Peyer's patch (tissue), 4 donors: ENCODE measurements at places on chromosomes 3 and 15.
A peak's percentile ranks its signal among the peaks of the same experiment; 100 is the strongest.

GRCh38 chr3:141409940-141410241, 41.6 kb downstream of the ZBTB38 start:
- peaks cover 48% of the 10 kb centered on the region for H3K36me3 ChIP-seq
- H3K4me1 ChIP-seq = no peaks in the 10 kb centered on the region
- no peak for DNase-seq
- H3K27ac ChIP-seq = peak overlapping the region; percentile 82

GRCh38 chr3:58711871-58712270, 45.3 kb upstream of the FAM3D start:
- H3K36me3 ChIP-seq = no peaks in the 10 kb centered on the region
- no peak overlapping the region for H3K4me3 ChIP-seq
- no peaks in the 10 kb centered on the region for H3K4me1 ChIP-seq
- no peak overlapping the region for H3K27ac ChIP-seq

GRCh38 chr3:128112357-128112968, 11.1 kb downstream of the RUVBL1 start:
- H3K4me1 ChIP-seq = no peaks in the 10 kb centered on the region
- H3K4me3 ChIP-seq = no peak overlapping the region
- no peak overlapping the region for H3K27ac ChIP-seq
- DNase-seq = no peak
- no peaks in the 10 kb centered on the region for H3K27me3 ChIP-seq

DNA sequence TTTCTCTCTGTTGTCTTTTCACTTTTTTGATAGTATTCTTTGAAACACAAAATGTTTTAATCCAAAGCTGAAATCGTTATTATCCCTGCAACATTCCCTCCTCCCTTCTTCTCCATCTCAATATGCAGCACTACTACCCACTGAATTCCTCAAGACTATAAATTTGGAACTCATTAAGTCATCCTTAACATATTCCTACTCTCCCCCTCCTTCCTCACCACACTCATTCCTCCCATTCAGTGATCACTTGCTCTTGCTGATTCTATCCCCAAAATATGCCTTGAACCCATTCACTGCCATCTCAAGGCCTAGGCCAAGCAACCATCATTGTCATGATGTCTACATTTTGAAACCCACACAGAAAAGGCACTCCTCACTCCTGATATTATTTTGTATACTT, 2.4 kb upstream of the PIK3R4 start:
- H3K27me3 ChIP-seq = no peaks in the 10 kb centered on the region
- H3K4me3 ChIP-seq = no peak overlapping the region
- peaks cover 13% of the 10 kb centered on the region for H3K4me1 ChIP-seq
- no peak overlapping the region for H3K27ac ChIP-seq
- DNase-seq = no peak

- DNase-seq = no peak
- no peak overlapping the region for H3K27ac ChIP-seq
- no peaks in the 10 kb centered on the region for H3K36me3 ChIP-seq
- H3K4me1 ChIP-seq = no peaks in the 10 kb centered on the region
- no peaks in the 10 kb centered on the region for H3K27me3 ChIP-seq
Measured at GRCh38 chr3:171258316-171258715, 201.9 kb downstream of the TNIK start.

GRCh38 chr3:111721747-111722146, 126.6 kb upstream of the ZBED2 start:
- H3K4me3 ChIP-seq = no peak overlapping the region
- H3K27me3 ChIP-seq = no peaks in the 10 kb centered on the region
- H3K4me1 ChIP-seq = no peaks in the 10 kb centered on the region

DNA sequence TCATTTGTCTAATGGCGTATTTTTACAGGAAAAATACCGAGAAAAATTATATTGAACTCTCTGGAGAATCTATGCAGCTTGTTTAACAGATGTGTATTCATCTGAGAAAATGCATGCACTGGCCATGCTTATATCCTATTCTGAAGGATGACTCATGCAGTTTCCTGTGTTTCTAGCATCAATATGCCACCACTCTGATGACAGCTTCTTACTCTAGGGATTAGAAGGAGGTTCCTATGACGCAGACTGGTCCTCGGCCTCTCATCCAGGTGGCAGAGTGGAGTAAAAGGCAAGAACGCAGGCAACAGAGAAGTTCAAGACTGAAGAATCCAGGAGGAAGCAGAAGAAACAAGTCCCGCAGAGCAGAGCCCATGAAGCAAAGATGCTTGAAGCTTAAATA, 910.0 kb upstream of the ROBO1 start:
- H3K27ac ChIP-seq = no peak overlapping the region
- no peaks in the 10 kb centered on the region for H3K4me1 ChIP-seq
- H3K36me3 ChIP-seq = no peaks in the 10 kb centered on the region

DNA sequence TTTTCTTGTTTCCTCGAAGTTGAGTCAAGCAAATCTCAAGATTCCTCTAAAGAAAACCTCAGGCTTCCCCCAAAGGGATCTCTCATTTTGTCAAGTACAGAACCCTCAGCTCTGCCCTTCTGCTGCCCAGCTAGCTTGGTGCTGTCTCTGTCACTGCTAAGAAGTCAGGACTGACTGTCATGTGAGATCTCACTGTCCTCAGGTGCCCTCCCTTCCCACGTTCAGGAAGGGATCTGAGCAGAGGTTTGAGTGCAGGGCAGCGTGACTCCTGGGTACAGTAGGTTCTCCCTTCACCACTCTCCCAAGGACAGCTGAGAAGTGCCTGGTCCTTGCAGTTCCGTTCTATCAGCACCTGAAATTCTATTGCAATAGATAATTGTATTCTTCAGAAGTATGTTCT, 229.7 kb downstream of the SLCO3A1 start:
- no peak overlapping the region for H3K27ac ChIP-seq
- no peaks in the 10 kb centered on the region for H3K27me3 ChIP-seq
- H3K36me3 ChIP-seq = no peaks in the 10 kb centered on the region
- H3K4me1 ChIP-seq = no peaks in the 10 kb centered on the region
- no peak for DNase-seq

GRCh38 chr3:78970656-78971055, 797.1 kb downstream of the ROBO1 start:
- no peak overlapping the region for H3K27ac ChIP-seq
- no peaks in the 10 kb centered on the region for H3K27me3 ChIP-seq
- no peak overlapping the region for H3K4me3 ChIP-seq
- H3K36me3 ChIP-seq = no peaks in the 10 kb centered on the region
- no peak for DNase-seq

DNA sequence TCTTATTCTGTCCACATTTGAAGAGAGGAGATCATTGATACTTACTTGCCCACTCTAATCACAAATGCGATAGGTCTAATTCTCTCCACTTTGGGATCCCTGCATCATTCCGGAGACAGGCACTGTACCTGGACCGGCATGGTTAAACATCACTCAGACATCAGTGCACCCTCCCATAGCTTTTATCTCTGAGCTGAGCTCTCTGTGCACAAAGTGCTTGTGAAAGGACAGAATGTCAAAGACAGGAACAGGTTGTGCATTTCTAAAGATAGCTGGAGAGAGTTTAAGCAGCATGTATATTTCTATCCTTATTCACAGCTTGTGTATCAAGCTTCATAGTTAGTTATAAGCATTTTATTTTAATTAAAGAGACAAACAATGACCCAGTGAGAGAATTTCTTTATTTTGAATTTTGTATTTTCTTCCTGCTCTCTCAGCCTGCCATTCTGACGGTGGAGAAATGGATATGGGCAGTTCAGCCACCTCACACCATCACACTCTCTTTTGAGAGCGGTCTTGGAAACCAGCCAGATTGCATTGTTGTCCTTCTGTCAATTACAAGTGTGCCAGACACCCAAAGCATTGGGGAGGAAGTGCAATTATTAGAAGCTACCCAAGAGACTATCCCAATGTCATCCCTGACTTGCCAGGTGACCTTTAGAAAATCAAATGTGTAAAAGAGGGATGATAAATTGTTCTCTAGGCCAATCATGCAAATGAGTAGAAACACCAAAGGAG, 65.2 kb upstream of the CHL1 start:
- H3K27me3 ChIP-seq = no peaks in the 10 kb centered on the region
- no peaks in the 10 kb centered on the region for H3K4me1 ChIP-seq
- no peak overlapping the region for H3K4me3 ChIP-seq
- no peaks in the 10 kb centered on the region for H3K36me3 ChIP-seq
- no peak for DNase-seq
- H3K27ac ChIP-seq = no peak overlapping the region

DNA sequence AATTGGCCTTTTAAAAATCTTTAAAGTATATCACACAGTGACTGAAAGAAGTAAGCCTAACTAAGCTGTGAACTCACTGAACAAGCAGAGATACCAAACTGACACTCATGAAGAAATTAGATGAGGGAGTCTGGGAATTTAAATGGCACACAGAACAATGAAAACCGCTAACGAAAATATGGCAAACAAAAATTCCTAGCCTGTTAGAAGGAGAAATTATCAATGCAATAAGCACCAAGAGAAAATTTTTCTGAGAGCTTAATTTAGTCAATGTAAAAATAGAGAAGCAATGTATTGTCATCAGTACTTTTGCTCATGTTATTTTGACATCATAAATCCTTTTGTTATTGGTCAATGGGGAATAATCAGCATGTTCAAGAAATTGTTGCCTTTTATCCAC, 291.1 kb upstream of the PDZRN3 start:
- no peak overlapping the region for H3K4me3 ChIP-seq
- DNase-seq = no peak
- no peaks in the 10 kb centered on the region for H3K4me1 ChIP-seq
- H3K27ac ChIP-seq = no peak overlapping the region

DNA sequence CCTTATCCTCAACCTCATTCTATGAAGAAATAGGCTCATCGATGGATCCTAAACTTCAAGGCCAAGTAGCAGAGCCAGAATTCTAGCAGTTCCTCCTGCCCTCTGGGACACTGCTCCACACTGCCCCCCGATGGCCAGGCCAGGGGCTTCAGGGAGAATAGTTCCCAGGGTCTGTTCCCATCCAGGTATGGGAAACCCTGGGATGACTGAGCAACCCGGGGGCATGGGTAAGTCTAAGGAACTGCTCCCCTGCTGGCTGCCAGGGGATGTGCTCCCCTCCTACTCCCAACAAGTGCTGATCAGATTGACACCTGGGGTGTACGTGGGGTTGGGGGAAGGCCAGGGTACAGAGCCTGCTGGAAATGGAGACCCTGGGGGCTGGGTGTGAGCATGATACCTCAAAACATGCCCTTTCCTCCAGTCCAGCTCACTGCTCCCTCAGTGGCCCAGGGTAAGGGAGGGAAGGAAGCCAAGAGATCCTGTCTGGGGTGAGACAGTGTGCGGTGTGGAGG, 7.6 kb downstream of the ULK3 start:
- no peak overlapping the region for H3K27ac ChIP-seq
- H3K4me3 ChIP-seq = no peak overlapping the region
- no peaks in the 10 kb centered on the region for H3K36me3 ChIP-seq
- no peaks in the 10 kb centered on the region for H3K27me3 ChIP-seq

DNA sequence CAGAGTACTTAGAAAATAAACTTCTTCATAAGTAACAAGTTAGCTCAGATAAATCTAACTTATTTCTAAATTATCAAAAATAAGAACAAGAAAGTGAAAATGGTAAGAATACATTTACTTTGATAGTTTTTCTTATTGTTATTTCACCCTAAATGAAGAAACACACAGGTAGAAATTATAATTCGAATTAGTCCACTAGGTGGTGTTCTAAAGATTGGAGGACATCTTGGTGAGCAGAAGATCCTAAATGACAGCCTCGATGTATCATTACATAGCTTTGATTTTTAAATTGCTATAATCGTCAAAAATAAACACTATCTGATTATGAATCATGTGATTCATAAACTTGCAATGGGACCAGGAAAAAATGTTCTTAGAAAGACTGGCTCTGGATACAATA, 280.8 kb upstream of the UBE2E2 start:
- no peak overlapping the region for H3K4me3 ChIP-seq
- no peak overlapping the region for H3K27ac ChIP-seq
- H3K36me3 ChIP-seq = no peaks in the 10 kb centered on the region
- no peaks in the 10 kb centered on the region for H3K4me1 ChIP-seq

- peak; percentile 89 for DNase-seq
- H3K4me1 ChIP-seq = no peaks in the 10 kb centered on the region
- H3K27me3 ChIP-seq = no peaks in the 10 kb centered on the region
- H3K36me3 ChIP-seq = peaks cover 3% of the 10 kb centered on the region
- peak within 1 kb of the TSS; percentile 37 for H3K27ac ChIP-seq
- peak within 1 kb of the TSS; percentile 51 for H3K4me3 ChIP-seq
Measured at GRCh38 chr3:44712455-44713075, at the start of gene ZNF502. Gene ZNF502 (plus strand): TSS chr3:44712660. CDS start chr3:44720262, 7,602 bp downstream.

DNA sequence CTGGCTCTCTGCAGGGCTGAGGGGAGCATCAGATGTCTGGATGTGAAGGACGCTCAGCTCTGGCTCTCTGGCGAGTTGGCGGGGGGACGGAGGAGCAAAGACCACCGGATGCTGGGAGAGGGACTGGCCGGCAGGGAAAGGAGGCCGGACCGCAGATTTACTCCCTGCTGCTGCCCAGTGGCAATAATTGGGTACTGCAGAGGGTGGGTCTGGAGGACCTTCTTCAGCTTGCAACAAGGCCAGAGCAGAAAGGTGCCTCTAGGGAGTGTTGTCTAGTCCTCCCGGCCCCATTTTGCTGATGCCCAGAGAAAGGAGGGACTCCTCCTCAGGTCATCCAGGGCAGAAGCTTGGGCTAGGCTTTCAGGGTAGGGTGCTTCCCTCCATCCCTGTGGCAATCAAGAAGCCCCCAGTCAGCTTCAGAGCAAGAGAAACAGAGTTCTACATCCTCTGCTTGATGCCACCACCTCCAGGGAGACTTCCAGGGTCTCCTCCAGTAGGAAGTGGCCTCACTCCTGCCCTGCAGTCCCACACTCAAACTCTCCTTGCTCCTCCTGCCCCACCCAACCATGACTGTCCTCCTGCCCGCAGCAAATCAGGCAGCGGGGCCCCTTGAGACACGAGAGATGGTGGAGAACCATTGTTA, 20.3 kb upstream of the CSPG4 start:
- no peak overlapping the region for H3K4me3 ChIP-seq
- H3K4me1 ChIP-seq = no peaks in the 10 kb centered on the region
- no peaks in the 10 kb centered on the region for H3K36me3 ChIP-seq

- H3K27ac ChIP-seq = no peak overlapping the region
- DNase-seq = peak; percentile 22
- no peaks in the 10 kb centered on the region for H3K36me3 ChIP-seq
- H3K4me1 ChIP-seq = no peaks in the 10 kb centered on the region
- no peaks in the 10 kb centered on the region for H3K27me3 ChIP-seq
Measured at GRCh38 chr3:129263161-129263910, 13.9 kb downstream of the COPG1 start.

DNA sequence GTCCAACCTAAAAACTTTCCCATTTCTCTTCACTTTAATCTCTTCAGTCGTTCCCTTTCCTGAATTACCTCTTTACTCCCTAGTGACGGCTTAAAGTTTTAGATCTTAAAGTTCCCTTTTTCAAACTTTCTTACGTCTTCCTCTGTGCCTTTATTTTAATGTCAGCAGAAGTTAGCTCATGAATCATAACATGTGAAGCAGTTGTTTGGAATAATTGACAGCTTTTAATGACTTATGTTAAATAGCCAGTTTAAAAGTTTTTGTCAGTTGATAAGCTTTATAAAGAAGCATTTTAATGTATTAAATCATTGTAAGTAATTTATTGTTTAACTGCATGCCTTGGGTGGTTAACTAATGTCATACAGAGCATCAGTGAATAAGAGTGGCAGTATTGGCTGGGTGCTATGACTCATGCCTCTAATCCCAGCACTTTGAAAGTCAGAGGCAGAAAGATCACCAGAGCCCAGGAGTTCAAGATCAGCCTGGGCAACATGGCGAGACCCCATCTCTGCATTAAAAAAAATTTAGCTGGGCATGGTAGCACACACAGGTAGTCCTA, 33.9 kb downstream of the PIK3CA start:
- peaks cover 10% of the 10 kb centered on the region for H3K4me1 ChIP-seq
- H3K36me3 ChIP-seq = no peaks in the 10 kb centered on the region
